ENCODE measurements at places on chromosomes 16 and 17.

DNA sequence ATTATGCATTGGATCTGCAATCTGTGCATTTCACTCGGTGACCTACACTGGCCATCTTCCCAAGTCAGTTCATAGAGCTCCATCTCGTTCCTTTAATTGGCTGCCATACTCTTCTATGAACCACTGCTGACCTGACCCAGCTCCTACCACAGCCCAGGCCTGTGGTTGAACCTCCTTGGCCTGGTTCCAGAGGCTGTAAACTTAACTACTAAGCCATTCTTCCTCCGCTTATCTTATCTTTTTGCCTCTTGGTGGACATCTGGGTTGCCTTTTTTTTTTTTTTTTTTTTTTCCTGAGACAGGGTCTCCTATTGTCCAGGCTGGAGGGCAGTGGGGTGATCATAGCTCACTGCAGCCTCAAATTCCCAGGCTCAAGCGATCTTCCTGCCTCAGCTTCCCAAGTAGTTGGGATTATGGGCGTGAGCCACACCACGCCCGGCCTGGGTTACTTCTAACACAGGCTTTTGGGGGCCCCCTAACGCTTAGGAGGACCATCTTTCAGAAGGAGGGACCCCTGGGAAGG lies 18.3 kb downstream of the COQ7 start:
- DNase-seq: no peak

GRCh38 chr17:76840443-76840767 lies 27.8 kb upstream of the MGAT5B start:
- DNase-seq: no peak

DNA sequence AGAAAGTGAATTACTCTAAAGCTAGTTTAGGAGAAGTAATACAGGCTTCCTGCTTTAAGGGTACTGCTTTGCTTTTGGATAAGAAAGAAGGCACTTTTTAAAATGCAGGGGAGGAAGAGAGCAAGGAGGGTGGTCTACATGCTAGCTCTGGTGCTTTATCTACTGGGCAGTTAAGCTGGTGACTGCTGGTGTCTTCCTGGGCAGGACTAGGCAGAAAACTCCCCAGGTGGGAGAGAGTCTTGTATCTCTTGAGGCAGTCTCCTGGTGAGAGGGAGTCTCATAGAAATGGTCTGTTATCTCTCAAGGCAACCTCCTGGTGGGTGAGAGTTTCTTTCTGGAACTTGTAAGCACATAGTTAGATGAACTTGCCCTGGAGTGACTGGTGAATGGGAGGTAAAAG lies 953.9 kb upstream of the GOT2 start:
- no peak for DNase-seq

- DNase-seq: no peak
Observed at GRCh38 chr17:39651923-39652586, 13.1 kb upstream of the TCAP start.

DNA sequence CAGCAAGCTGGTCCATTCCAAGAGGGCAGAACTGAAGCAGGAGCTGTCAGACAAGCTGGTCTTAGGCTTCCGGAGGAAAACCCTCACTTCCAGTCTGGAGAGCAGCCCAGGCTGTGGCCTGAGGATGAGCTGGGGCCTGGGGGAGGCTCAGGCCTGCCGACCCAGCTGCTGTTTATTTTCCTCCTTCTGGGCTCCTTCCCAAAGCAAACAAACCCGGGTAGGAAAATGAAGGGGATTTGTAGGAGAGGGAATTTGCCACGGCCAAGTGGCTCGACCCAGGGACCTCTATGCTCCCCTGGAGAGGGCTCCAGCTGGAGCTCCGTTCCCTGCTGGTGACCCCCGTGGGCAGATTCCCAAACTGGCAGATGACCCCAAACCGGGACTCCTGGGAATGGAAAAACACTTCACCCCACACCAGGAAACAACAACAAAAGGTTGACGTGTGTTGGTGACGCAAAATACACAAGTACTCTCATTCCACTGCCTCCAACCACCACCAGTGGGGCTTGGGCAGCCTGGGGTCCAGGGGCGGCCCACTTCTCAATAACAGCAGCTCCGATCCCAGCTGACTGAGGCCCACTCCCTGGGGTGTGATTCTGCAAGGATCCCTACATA lies 8.8 kb downstream of the JUP start:
- no peak for DNase-seq

GRCh38 chr17:1967213-1967612 lies 57.9 kb downstream of the RTN4RL1 start:
- DNase-seq: no peak

DNA sequence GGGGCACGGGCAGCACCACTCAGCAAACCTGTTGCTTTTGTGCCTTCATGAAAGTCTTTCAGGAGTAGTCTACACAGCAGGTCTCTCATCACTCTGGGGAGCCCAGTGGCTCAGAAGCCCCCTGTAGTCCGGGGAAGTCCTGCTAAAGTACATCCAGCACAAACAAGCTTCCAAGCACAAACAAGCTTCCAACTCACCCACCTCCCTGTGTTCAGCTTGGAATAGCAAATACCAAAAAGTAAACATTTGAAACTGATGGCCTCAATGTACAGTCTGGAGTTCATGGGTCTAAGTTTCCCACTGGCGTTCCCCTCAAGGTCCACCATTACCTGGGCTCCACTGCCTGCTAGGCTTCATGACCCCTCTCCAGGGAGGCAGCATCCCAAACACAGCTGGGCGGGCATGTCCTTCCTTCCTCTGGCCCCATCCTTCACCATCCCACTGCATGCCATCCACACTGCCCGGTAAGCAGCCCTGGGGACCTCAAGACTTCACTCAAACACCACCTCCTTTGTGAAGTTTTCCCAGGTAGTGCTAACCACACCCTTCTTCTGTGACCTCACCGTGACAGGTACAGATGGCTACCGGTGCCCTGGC lies 62.8 kb upstream of the SIAH1 start:
- DNase-seq: no peak

DNA sequence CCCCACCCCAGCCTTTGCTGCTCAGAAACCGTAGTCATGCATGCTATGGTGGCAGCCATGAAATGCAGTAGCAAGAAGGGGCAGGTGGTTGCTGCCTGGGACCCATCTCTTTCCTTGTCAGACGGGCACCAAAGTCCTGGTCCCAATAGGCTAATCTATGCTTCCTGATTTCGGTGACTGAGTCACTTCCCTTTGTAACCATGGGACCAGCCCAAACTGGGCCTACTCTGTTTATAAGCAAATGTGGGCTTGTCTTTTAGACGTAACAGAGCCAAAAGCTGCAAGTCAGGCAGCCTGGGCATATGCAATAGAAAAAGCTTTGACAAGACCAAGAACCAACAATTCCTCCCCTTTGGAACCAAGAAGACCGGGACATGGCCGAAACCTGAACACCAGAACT lies 99.1 kb upstream of the RBBP6 start:
- DNase-seq: no peak

- DNase-seq: no peak
Observed at GRCh38 chr16:89822188-89823086, 5.8 kb upstream of the SPIRE2 start.

- no peak for DNase-seq
Observed at GRCh38 chr17:81223762-81224130, 981 bp upstream of the CEP131 start.

- no peak for DNase-seq
Observed at GRCh38 chr16:85731179-85731578, 19.7 kb downstream of the C16orf74 start.

DNA sequence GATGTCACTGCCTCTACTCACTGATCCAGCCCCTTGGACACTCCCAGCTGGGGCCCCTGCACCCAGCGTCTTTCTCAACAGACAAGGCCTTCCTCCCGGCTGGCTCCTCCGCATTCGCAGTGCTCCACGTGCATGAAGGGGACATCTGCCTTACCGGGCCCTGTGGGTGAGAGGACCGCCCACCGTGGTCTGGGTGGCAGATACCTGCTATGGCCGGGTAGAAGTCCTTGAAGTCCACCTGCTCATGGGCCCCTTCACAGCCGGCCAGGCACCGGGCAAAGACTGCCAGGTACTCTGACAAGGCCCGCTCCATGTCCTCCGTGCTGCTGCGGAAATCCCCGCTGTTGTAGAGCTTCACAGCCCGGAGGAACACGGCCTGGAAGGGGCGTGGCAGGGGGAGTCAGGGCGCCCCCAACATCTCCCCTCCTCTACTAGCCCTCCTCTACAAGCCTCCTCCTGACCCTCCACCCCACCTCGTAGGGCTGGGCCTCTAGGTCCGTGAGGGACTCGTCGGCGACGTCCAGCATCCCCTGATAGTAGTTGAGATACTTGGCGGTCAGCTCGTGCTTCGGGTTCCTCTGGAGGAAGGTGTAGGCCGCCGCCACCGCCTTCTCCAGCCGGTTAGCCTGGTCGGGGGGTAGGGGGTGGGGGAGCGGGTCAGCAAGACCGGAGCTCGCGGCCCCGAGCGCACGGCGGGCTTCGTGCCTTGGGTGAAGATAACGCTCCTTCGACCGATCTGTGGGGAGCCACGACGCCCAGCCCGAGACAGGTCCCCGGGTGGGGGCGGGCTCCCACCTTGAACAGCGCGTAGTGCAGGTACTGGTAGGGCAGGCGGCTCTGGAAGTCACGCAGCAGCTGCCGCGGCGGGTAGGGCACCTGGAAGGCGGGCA lies 845 bp downstream of the P3H4 start:
- no peak for DNase-seq

DNA sequence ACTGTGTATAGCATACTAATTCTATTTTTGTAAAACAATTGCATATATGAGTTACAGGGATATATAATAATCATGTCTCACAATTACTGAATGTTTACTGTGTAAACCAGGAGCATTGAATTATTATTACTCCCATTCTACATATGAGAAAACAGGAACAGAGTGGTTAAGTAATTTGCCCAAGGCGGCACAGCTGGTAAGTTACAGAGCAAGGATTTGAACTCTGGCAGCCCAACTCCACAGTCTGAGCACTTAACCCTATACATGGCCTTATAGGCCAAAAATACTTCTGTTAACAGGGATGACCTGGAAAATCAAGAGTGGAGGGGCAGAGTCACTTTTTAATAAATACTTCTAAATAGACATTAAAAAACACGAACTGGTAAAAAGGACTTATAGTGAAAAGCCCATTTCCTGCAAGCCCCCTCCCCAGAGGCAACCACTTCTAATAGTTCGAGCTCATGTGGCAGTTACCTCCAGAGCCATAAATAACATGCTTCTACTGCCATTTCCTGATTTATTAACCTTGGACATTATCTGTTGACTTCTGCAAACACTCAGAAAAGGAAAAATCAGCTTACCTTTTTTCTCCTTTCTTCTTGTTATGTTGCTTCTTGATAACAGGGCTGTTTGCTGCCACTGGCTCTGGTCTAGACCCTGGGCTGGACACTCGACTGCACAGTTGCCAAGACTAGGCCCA lies 22.1 kb upstream of the ADGRG1 start:
- DNase-seq: no peak
